H7 (cell line): ENCODE measurements at places on chromosomes 7 and 10. TPM values are rescaled to one million over a fixed set of nuclear protein-coding genes. Genes with fewer than 3 reads are reported as not detected.

Gene C7orf33
- not detected in 2 replicates for total RNA-seq

Gene PLEKHS1
- not detected in 2 replicates for total RNA-seq

DNA sequence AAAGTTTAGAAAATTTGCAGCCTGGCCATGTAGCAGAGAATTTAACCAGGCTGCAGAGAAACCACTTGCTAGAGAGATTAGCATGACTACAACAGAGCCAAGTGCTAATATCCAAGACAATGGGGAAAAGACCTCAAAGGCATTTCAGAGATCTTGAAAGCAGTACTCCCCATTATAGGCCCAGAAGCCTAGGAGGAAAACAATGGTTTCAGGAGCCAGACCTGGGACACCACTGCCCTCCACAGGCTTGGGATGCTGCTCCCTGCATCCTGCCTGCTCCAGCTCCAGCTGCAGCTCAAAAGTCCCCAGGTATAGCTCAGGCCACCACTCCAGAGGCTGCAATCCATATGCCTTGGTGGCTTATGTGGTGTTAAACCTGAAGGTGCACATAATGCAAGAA lies 101.5 kb upstream of the TMEM72 start:
- peak; percentile 74 for DNase-seq

GRCh38 chr7:79241288-79242060 lies 212.0 kb downstream of the MAGI2 start:
- no peak for DNase-seq

DNA sequence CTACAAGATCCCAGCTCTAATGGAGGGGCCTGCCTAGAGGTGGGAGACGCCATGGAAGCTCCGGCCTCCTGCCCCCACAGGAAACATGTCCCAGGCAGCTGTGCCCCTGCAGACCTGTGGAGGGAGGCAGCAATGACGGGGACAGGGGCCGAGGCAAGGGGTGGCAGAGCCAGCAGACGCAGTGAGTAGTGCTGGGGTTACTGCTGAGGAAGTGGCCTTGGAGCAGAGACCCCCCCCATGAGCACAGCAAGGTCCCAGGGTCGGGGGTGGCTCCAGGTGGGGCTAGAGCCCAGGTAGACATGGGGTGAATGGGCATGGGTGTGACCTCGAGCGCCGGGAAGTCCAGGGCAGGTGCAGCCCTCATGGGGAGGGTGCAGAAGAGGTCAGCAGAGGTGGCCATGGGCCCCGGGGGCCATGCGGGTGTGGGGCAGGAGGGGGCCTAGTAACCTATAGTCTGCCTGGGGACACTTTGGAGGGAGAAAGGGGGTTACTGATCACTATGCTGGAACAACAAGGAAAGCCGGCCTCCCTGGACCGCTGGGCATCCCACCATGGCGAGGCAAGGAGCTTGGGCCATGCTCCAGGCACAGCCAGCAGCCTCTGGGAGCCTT lies 45.5 kb downstream of the JAKMIP3 start:
- DNase-seq, result no peak

- no peak for DNase-seq
Observed at GRCh38 chr10:71627956-71628355, 91.6 kb downstream of the C10orf105 start.

GRCh38 chr10:35819736-35820135 lies 177.6 kb upstream of the FZD8 start:
- no peak for DNase-seq

- no peak for DNase-seq
Observed at GRCh38 chr7:93957767-93958166, 36.2 kb downstream of the GNG11 start.

GRCh38 chr7:155422599-155423336 lies 35.2 kb upstream of the EN2 start:
- DNase-seq, result peak; percentile 38

DNA sequence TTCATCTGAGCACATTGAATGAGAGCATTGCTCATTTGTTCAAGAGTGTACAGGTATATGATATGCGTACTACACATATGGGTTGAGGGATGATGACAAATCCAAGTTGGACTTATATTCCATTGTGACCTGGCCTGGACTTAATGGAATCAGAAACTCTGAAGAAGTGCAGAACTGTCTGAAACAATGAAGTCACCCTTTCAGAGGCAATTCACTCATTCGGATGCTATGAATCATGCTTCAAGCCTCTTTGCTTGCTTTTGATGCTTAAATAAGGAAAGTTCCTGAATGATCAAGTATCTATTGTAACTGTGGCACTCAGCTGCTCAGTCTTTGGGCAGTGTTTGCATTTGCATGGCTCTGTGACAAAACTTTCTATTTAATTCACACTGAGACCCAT lies 93.4 kb downstream of the ZNF365 start:
- DNase-seq, result no peak

GRCh38 chr7:8500286-8500685 lies 66.9 kb downstream of the NXPH1 start:
- DNase-seq, result no peak

DNA sequence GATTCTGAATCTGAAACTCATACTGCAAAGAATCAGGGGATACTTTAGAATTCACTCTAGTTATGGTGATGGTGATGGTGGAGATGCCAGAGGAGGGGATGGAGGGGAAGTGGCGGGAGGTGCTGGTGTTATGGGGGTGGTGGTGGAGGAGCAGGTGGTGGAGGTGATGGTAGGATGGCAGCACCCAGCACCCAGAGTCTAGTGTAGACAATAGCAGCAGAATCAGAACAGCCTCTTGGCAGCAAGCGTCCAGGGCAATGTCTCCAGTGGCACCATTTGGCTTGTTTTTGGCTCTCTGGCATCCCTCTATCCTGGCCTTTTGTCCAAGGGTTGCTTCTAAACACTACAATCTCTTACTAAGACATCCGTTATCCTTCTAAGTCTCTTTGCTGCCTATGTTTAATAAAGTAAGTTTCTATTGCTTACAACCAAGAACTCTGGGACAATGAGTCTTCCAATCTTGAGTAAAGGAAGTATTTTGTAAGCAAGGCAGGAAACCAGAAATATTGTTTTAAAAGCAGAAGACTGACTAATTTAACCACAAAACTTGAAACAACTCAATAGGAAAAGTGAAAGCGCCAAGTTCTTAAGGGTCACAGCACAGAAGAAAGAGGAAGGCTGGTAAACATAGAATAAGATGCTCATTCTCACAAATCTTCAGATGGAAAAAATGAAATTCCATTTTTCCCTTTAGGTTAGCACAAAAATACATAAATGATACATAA lies 42.4 kb upstream of the GDF10 start:
- DNase-seq, result no peak

DNA sequence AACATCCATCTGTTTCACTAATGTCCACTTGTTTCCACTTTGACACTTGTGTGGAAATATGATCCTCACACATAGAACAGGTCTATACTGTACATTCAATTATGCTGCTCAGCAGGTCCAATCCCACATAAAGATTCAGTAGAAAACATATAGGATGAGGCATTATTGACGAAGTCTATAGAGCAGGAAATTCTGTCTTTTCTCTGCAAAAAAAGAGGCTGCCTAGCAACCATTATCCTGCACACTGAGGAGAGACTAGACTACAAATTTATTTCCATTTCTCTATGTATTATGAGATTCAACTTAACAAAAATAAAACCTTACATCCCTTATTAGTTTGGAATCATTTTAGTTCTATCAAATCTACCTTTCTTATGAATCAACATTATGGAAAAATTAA lies 204.6 kb upstream of the POM121L12 start:
- DNase-seq, result no peak

DNA sequence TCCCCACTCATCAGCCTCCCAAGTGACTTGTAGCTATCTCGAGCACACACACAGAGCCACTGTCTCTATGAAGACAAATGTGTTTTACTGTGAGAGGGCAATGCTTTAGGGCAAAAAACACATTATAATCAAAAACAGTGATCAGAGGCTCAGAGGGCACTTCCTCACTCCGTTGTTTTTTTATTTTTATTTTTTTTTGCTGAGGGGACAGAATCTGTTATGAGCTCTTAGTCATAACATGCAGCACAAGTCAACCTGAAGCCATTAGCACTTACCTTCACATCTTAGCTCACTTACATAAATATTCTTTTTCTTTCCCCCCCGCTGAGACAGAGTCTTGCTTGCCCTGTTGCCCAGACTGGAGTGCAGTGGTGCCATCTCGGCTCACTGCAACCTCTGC lies 157.7 kb downstream of the CALN1 start:
- no peak for DNase-seq

DNA sequence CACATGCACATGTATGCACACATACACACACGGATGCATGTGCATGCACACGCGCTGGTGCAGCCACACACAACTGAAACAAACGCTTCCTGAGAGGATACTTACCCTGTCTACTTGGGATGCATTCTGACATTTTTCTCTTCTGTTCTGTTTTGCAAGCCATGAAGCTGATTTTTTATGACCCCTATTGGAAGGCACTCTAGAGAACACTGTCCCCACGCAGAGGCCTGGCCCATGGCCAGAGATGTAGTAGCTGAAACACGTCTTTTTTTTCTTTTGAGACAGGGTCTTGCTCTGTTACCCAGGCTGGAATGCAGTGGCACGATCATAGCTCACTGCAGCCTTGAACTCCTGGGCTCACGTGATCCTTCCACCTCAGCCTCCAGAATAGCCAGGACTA lies 47.9 kb downstream of the VWA2 start:
- no peak for DNase-seq

GRCh38 chr10:4981722-4982471 lies 18.7 kb downstream of the AKR1C1 start:
- DNase-seq, result peak; percentile 47
